ENCODE measurements at places on chromosomes 2 and 18.

DNA sequence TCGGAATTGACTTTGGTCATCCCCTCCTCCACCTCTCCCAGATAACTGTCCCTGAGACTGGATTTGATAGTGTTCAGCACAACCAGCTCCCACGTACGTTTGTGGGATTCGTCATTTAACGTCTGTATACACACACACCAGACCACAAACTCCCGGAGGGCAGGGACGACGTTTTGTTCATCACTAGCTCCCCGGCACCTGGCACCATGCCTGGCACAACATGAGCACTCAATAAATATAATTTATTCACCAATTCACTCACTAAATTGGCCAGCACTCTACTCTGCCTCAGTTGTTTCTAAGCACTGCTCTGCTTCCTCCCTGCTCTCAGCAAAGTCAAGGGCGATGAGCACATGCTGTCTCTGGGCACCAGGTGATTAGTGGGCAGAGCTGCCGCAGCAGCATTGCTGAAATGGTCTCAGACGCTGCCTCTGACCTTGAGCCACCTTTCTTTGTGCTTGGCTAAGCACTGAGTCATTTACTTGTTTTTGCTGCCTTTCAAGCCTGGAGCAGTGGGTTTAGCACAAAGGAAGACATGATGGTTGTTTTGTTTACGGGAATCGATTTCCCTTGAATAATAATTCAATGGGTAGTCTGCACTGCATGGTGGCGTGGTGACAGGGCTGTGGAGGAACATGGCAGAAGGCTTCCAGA, 19.3 kb upstream of the LOXHD1 start:
- DNase-seq: no peak

DNA sequence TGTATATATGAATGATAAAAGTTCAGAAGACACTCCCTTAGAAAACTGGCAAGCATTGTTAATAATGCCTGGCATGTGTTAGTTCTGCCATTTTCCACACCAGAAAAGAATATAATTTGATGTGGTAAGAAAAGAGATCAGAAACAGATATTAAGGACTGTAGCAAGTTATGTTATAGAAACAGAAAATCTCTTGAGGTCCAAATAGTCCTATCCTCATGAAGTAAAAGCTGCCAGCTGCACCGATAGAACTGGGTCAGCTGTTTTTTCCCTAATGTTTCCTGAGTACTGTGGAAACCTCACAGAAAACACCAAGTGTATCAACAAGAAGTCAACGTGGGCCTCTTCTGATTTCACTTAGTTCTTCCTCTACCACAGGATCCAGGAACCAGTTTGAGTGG, 56.9 kb upstream of the SDC1 start:
- no peak for DNase-seq

DNA sequence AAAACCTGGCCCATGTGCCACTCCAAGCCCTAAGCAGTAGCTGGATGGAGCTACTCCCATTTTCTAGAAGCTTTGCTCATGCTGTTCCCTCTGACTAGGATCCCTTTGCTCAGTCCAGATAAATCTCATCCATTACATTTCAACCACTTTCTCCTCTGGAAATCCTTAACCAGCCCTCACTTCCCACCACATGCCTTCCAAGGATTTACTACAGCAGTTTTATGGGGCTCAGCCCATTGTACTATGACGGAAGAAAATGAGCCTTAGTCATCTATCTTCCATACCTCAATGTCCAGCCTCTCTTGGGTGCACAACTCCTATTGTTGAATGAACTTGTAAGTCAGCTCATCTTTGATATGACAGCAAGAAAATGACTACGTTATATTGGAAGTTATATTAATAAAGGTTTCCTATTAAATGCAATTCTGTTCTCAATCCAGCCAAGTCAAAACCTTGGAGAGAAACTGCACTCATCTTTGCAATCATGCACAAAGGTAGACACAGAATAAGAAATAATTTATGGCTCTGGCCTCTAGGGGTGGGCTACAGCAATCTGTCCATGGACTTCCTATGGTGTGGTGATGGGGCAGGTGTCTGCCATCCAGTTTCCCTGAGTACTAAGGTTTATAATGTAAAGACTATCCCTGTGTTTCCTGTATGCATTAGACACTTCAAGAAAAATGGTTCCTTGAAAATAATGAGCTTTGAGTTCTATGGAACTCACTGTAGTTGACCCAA, 3.4 kb downstream of the B4GALT6 start:
- DNase-seq: no peak

DNA sequence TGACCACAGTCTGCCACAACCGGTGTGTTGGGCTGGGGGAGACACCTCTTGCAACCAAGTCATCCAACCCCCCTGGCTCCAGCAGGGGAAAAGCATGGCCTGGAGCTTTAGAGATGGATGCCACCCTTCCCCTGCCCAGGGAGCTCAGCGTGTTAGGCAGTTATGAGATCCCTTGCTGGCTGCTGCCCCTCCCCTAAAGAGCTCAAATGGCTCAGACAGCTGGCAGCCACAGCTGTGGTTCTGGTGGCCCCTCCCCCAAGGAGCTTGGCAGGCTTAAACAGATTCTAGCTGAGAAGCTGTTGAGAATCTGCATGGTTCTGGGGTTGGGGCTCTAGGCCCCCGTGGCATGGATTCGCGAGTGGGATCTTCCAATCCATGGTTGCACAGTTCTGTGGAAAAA, 64.7 kb downstream of the TEX51 start:
- no peak for DNase-seq

- no peak for DNase-seq
These were observed 217.8 kb upstream of the NXPH2 start for GRCh38 chr2:138997856-138998517.

DNA sequence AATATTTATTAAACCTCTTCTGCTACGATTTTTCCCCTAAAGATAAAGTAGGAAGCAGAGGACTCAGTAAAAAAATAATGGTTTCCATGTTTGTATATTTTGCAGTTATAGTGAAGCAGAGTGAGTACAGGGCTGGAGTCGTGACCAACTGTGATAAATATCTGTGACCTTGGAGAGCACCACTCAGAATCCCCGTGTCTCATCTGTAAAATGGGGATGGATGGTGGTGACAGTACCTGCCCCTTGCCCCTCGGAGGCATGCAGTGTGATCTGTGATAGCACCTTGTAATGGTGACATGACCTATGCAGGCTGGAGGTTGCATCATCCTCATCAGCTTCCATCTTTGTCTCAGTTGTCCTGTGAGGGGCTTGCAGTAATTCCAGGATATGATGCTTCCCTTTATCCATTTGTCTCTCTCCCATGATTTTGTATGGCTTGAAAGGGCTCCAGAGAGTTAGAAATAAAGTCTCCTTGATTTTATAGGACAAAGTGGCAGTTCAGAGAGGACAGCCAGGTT, 5.5 kb downstream of the TTL start:
- DNase-seq: no peak

DNA sequence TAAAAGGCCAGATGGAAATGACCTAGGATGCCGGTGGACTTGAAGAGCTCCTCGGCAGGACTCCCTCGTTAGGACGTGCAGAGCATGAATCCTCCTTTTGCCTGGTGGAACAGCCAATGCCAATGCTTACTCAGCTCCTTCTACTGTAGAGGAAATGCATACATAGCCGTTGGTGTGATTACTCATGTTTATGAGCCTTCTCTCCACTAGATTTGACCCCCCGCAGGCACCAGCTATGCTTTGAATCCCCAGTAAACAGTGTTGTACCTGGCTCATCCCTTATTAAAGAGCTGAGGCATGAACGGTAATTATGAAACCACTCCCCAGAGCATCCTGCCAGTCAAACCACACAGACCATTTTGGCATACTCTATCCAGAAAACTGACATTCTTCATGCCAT, 172.8 kb downstream of the ANTXR1 start:
- peak; percentile 66 for DNase-seq

- DNase-seq: no peak
These were observed 43.4 kb downstream of the PLCL1 start for GRCh38 chr2:197847651-197848401.

GRCh38 chr2:160507046-160507407, 13.4 kb upstream of the RBMS1 start:
- no peak for DNase-seq

GRCh38 chr2:28970464-28971160, 10.5 kb upstream of the TOGARAM2 start:
- DNase-seq: no peak

DNA sequence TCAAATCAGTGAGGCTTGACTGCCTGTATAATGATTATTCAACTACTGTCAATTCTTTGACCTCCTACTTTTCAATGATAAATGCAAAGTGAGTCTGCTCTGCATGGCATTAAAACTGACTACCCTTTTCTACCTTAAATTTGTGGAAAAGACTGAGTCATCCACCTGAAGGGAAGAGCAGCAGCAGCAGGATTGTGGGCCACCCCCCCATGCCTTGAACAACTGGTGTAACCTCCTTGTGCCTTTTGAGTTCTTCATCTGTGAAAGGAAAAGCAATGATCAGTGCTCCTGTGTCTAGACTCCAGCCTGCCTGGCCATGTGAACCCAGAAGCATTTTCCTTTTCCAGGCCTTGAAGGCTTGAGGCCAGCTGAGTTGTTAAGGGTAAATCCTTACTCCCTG, 102.9 kb downstream of the OSR1 start:
- DNase-seq: no peak

- DNase-seq: no peak
These were observed 32.5 kb downstream of the MERTK start for GRCh38 chr2:111930875-111931274.

DNA sequence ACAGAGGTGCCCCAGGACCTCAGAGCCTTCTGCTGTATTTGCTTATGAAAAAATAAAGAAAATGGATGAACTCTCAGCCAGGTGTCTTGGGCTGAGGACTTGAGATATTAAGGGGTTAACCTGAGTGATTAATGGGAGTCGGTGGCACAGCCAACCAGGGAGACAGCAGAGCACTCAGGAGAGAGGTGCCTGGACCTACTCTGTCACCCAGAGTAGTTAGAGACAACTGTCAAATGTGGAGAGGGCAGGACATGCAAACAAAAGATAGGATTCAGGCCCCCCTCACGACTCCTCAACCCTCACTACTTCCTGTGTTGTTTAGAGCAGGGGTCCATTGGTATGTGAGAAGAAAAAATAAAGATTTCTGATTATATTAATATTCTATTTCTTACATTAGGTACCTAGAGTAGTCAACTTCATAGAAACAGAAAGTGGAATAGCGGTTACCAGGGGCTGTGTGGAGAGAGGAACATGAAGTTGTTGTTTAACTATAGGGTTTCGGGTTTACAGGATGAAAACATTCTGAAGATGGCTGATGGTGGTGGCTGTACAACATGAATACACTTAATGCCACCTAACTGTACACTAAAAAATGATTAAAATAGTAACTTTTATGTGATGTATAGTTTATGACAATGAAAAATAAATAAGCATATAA, 28.6 kb upstream of the CETN1 start:
- DNase-seq: no peak

DNA sequence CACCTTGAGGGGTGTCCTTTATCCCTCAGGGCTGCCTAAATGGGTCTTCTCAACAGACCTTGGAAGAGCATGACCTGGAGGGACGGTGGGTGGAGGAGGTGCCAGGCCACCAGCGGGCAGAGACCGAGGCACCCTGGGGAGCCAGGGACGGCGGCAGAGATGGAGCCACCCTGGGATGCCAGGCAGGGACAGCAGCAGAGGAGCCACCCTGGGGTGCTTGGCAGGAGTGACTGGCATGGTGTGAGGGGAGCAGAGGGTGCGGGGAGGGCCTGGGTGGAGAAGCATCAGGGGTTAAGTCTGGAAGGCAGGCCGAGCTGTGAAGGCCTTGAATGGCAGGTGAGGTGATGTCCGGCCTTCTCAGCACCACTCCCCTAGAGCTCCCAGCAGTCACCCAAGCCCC, 56.1 kb downstream of the CIB4 start:
- no peak for DNase-seq

DNA sequence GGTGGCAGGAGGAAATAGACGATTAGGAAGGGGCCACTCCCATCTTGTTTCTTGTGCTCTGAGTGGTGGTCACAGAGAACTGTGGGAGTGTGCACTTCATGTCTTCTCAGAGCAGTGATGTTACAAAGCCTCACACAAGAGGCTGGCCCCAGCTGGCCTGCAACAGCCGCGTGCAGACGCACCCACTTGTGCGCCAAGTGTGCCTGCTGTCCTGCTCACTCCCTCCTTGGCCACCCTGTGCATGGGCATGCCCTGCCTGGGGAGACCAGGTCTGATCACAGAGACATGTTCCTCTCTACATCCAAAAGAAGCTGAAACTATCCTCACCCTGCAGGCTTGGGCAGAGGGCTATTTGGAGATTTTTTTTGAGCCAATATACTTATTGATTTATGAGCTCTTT, 108.4 kb downstream of the MRO start:
- DNase-seq: no peak

DNA sequence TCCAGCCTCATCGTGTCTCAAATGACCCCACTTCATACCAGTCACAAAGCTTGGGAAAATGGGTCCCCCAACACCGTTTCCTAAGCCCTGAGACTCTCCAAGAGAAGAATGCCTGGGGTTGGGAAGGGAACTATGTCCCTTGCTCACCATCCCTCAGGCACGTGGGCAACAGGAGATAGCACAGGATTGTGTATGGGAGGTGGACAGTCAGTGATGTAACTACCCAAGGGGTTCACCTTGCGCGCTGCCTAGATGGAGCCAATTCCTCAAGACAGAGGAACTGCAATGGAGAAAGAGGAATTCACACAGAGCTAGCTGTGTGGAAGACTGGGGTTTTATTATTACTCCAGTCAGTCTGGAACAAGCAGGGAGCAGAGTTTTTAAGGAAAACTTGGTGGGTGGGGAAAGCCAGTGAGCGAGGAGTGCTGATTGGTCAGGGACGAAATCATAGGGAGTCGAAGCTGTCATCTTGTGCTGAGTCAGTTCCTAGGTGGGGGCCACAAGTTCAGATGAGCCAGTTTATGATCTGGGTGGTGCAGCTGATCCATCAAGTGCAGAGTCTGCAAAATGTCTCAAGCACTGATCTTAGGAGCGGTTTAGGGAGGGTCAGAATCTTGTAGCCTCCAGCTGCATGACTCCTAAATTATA, 13.8 kb upstream of the CXCR1 start:
- no peak for DNase-seq

GRCh38 chr2:217641960-217642359, 360.8 kb downstream of the TNS1 start:
- DNase-seq: no peak

- DNase-seq: no peak
These were observed 10.9 kb upstream of the DNAJB2 start for GRCh38 chr2:219268294-219268693.

DNA sequence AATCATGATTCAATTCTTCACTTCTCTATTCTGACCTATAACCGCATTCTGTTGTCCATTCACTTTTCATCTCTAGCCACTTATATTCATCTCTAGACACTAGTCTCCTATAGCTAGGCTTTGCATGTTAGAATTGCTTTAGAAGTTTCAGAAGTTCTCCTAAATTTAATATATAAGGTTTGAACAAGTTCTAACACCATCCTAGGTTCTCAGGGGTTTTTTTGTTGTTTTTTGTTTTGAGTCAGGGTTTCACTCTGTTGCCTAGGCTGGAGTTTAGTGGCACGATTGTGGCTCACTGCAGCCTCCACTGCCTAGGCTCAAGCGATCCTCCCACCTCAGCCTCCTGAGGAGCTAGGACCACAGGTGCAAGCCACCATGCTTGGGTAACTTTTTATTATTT, 19.9 kb downstream of the WDSUB1 start:
- no peak for DNase-seq

Measured in T1000 (cell line).